Left colon (tissue), 2 donors: ENCODE measurements at places on chromosomes 4 and X. TPM values are rescaled to one million over a fixed set of nuclear protein-coding genes. Genes with fewer than 3 reads are reported as not detected.

EVC gene
- 5.1 TPM for total RNA-seq

MAGEA1 gene
- not detected for total RNA-seq

PPBP gene
- not detected for total RNA-seq

SPACA5 gene
- total RNA-seq = not detected

SPANXD gene
- not detected for total RNA-seq

ADH1A gene
- 0.49 TPM for total RNA-seq

NXT2 gene
- total RNA-seq = 10.2 TPM

CT45A3 gene
- not detected for total RNA-seq

MMRN1 gene
- 13.1 TPM for total RNA-seq

NUP62CL gene
- total RNA-seq = 3.7 TPM

FREM3 gene
- total RNA-seq = not detected

CXCL8 gene
- total RNA-seq = 1.9 TPM

PABPC1L2A gene
- not detected for total RNA-seq

ZNF275 gene
- total RNA-seq = 5.2 TPM

DOK7 gene
- 0.24 TPM for total RNA-seq

GSTCD gene
- total RNA-seq = 7.8 TPM

AR gene
- total RNA-seq = 0.37 TPM
